Activated naive CD4-positive, alpha-beta T cell treated with anti-CD3 and anti-CD28 coated beads for 36 hours (primary cell): ENCODE measurements at places on chromosomes 12 and 14. TPM values are rescaled to one million over a fixed set of nuclear protein-coding genes. Genes with fewer than 3 reads are reported as not detected.

TMEM52B gene
- total RNA-seq, result not detected

TMCC3 gene
- not detected for total RNA-seq

TBC1D30 gene
- total RNA-seq, result 0.17 TPM

PLEKHD1 gene
- not detected for total RNA-seq
